CD4-positive, alpha-beta T cell treated with Interleukin-4 for 4 hours (primary cell): ENCODE measurements at places on chromosomes 5 and 9.

DNA sequence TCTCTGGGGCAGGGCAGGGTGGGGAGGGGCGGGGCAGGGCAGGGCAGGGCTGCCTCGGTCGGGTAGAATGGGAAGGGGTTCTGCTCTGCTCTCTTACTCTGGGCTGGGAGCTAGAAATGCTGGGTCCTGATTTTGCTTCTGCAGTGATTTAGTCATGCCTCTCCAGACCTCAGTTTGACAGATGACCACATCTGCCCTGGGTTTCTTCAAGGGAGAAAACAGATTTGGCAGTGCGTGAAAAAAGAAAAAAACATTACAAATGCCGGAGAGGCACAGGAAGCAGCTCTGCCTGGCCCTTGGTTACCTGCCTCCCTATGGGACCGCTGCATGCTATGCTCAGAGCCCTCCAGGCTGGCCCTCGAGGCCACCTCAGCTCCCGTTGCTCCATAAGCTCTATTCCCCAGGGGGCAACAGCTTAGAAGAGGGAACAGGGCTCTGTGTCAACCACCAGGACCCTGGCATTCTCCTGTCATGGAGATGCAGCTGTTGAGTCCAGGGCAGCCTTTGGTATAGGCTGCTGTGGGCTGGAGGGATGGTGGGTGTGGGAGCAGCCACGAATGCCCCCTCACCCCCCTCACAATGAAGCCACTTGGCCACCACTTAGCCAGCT, 53.2 kb upstream of the UBTD2 start:
- DNase-seq: no peak

DNA sequence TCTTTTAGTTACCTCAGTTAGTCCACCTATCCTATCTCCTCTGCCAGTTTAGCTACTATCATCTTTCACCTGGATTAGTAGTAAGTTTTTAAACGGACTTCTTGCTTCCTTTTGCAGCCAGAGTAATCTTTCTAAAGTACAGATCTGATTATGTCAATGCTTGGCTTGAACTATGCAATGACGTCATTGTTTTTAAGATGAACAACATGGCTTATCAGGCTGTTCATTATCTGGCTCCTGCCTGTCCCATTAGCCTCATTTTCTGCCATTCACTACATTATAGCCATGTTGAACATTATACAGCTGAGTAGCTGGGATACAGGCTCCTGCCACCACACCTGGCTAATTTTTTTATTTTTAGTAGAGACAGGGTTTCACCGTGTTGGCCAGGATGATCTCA, 98.7 kb downstream of the RANBP17 start:
- no peak for DNase-seq

DNA sequence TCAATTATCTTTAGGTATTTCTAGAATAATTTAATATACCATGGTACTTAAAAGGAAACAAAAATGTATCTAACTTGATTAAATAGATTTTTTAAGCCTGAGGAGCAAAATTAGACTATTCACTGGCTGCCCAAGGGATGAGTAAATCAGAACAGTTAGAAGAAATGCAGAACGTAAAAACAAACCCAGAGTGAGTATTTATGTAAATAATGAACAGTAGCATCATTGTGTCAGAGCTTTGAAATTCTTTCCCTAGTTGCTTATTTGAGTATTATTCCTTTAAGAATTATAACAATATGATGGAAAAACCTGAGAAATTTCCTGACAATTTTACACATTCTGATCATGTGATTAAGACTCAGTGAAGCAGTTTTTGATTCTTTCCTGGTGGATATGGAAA, 200.9 kb downstream of the GDNF start:
- DNase-seq: no peak

DNA sequence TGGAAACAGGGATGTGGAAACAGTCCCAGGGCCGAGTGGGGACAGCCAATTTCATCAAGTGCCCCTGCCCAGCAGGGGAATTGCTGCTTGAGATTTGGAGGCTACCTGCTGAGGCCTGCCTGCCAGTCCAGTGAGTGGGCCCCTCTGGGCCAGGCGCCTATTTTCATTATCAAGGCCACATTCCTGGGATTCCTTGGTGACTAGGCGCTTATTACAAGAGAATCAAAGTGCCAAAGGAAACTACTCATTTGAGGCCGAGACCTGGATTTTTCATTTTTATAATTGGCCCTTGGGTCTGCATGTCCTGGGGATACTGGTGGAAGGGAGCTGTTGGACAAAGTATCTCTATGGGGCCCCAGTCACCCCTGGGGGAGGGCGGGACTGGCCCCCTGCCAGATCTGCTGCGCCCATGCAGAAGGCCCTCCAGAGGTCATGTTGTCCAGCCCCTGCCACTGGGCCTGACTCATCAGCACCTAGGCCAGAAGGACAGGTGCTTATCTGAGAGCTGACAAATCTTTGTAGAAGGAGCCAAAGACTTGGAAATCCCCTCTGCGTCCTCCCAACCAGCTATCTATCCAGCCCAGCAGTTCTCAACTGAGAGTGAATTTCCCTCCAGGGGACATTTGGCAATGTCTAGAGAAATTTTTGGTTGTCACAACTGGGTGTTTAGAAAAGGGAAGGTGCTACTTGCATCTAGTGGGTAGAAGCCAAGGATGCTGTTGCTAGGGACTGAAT, 45.6 kb downstream of the FOXI1 start:
- DNase-seq: no peak

GRCh38 chr9:117744856-117745389, 40.7 kb downstream of the TLR4 start:
- no peak for DNase-seq

- DNase-seq: no peak
These were observed 1.1 kb downstream of the SLIT3 start for GRCh38 chr5:169299663-169300467.

- peak; percentile 36 for DNase-seq
These were observed 53.7 kb downstream of the FGD3 start for GRCh38 chr9:93001031-93001430.

GRCh38 chr9:110918316-110919049, 119.8 kb downstream of the LPAR1 start:
- DNase-seq: no peak

DNA sequence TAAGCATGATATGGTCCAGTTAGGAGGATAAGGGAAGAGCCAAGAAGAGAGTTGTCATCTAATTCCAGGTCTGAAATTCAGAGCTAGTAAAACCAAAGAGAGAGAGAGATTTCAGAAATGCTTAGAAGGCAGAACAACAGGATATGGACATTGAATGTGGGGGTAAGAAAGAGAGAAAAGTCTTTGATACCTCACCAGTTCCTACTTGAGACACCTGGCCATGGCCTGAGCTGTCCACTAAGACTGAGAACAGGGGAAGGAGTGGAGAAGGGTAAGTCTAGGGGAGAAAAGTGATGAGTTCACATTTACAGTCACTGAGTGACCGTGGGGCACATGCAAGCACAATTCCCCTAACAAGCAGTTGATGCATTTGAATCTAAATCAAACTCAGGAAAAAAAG, 35.5 kb downstream of the TIMD4 start:
- DNase-seq: no peak

DNA sequence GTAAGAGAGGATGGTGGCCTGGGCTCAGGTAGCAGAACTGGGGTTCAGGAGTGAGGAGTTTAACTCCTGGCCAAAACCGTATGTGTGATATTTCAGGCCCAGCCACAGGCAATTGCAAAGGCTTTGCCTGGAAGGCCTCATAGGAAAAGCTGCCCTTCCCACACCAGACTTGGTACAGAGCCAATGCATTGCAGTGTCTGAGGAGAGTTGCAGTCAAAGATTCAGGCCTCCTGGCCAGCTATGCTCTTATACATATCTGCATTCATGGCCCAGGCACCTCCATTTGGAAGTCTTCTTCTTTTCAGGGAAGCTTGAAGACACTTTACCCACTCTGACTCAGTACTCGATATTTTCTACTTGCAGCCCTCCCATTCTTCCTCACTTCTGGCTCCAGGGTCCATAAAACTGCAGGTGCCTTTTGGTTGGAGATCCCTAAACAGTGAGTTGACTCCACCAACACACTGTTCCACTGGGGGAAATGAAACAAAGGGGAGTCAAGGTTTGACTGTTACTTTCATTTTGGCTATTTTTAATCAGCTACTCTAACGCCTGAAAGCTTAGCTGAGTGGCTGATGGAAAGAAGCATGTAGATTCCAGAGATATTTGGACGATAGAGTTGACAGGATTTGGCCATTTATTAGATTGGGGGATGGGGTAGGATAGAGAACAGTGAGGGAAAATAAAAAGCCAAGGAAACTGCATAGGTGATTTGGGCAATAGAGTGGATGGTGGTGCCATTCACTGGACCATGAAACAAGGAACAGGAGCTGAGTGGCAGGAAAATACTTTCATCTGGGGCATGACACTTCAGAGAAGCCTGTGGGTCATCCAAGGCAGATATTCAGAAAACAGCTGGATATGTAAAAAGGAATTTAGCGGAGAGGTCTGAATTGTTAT, 30.6 kb upstream of the IL33 start:
- no peak for DNase-seq

DNA sequence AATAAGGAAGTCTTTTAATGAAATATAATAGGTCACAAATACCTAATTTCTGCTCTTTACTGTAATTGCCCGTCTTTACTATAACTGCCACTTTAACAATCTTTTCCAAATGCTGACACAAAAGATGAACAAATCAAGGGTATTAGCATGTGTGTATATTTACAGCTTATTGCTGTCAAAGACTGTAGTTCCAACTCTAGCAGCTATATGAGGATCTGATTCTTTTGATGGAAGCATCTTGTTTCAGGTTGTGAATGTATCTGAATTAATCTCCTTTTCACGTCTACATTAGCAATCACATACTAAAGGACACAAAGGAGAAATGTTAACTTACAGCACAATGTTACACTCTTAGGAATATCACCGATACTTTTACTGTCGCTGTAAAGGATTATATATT, 27.9 kb downstream of the RFX3 start:
- no peak for DNase-seq

DNA sequence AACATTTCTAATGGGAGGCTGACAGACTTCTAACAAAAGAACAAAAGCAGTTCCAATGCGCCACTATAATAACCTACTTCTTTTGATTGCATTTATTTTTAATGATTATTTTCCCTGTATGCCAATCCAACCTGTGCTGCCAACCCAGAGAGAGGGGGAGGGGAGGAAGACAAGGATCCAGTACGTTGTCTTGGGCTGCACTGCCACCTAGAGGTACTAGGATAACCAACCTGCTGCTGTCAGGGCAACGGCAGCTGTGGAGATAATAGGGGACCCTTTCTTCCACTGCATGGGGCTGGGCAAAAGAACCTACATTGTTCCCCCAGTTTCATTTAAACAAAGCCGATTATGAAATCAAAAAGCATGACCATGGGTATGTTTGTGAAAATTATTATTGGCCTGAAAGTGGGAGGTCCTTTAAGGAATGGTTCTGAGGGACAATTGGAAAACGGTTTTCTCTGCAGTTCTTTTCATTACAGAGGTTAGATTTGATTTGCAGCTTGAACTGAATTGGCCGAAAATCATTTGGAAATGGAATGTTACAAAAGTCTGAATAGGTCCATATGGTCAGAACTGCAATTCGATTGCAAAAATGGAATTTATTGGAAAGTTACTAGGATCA, 101.3 kb downstream of the RASEF start:
- DNase-seq: peak; percentile 4

- DNase-seq: peak; percentile 59
These were observed 102.9 kb downstream of the LIFR start for GRCh38 chr5:38453506-38453905.

GRCh38 chr9:80811003-80811402, 878.3 kb downstream of the TLE1 start:
- DNase-seq: no peak

DNA sequence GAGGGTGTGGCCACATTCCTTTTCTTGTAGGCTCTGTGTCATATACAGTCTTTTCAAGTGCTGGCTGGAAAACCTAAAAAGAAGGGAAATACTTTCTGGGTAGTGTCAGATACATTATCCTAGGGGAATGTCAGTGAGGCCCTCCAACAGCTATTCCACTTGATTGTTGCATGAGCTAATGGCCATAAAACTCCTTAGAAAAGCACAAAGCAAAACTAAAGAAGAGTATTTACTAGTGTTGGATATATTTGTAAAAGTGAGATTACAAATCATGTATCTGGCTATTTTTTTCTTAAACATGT, 829 bp downstream of the ANXA1 start:
- no peak for DNase-seq

GRCh38 chr5:134289509-134290113, 63.7 kb upstream of the PPP2CA start:
- DNase-seq: peak; percentile 62

- no peak for DNase-seq
These were observed 177.6 kb upstream of the MVB12B start for GRCh38 chr9:126148994-126149393.

- no peak for DNase-seq
These were observed 35.3 kb downstream of the EQTN start for GRCh38 chr9:27261517-27262211.

GRCh38 chr5:53545744-53546143, 14.7 kb upstream of the NDUFS4 start:
- DNase-seq: no peak

GRCh38 chr9:4984171-4984620, 876 bp upstream of the JAK2 start:
- no peak for DNase-seq

GRCh38 chr5:171585981-171586380, 166.5 kb downstream of the FGF18 start:
- no peak for DNase-seq

- no peak for DNase-seq
These were observed 120.8 kb upstream of the ZNF608 start for GRCh38 chr5:124867137-124867704.

DNA sequence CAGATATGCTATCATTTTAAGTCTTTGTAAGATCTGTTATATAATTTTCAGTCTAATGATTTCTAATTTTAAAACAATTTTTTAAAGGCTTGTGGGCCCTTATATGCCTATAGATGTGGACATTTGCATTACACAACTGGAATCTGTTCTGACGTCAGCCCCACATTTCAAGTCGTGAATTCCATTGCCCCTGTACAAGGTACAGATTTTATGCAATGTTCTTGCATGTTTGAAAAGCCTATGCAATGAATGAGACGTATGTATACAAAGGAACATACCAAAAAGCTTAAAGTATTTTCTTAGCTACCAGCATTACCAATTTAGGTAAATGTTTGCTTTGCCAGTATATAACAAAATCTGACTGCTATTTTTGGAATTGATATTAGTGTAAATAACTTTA, 77.2 kb downstream of the ITGA1 start:
- no peak for DNase-seq

DNA sequence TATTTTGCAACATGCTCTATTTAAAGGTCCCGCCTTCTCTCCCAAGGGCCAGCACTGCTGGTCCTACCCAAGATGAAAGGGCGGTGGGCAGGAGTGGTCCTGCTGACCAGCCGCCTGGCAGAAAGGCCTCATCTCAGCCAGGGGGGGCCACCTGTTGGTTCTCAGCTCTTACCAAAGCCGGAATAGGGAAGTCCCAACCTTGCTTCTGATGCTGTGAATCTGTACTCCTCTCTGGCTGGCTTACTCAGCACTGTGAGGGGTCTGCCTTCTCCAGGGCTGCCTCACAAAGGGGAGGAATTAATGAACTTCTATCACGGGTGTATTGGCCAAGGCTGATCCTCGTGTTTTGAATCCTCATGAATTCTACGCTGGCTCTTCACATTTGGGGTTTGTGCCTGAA, 13.6 kb upstream of the FAM240B start:
- no peak for DNase-seq

GRCh38 chr5:8525819-8526218, 656.9 kb downstream of the MTRR start:
- DNase-seq: no peak

- peak; percentile 46 for DNase-seq
These were observed 883 bp upstream of the VAV2 start for GRCh38 chr9:133992780-133993634.
